ENCODE measurements at places on chromosomes 2 and 18.

GRCh38 chr2:240635998-240636547 lies 10.8 kb downstream of the GPR35 start:
- no peak for DNase-seq

DNA sequence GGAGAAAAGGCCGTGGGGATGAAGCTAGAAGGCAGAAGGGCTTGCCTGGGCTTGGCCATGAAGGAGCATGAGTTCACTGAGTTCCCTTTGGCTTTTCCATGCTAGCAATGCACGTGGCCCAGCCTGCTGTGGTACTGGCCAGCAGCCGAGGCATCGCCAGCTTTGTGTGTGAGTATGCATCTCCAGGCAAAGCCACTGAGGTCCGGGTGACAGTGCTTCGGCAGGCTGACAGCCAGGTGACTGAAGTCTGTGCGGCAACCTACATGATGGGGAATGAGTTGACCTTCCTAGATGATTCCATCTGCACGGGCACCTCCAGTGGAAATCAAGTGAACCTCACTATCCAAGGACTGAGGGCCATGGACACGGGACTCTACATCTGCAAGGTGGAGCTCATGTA lies 2.9 kb downstream of the CTLA4 start:
- DNase-seq, result no peak

DNA sequence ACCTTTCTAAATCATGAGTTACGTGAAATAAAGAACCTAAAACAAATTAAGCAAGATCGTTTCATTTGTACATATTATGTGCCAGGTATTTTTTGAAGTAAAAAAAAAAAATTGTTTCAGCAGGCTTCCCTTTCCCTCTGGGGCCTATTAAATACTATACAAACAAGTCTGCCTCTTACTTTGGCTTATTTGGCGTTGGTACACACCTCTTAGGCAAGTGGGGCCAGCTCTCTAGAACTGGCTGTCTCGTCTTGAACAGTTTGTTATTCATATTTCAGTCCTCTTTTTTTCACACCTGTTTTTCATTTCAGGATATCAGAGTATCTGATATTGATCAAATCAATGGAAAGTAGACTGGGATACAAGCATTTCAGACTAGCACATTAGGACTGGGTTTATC lies 27.4 kb upstream of the PPP3R1 start:
- no peak for DNase-seq

GRCh38 chr2:43484323-43484930 lies 111.4 kb downstream of the THADA start:
- DNase-seq, result peak; percentile 59

DNA sequence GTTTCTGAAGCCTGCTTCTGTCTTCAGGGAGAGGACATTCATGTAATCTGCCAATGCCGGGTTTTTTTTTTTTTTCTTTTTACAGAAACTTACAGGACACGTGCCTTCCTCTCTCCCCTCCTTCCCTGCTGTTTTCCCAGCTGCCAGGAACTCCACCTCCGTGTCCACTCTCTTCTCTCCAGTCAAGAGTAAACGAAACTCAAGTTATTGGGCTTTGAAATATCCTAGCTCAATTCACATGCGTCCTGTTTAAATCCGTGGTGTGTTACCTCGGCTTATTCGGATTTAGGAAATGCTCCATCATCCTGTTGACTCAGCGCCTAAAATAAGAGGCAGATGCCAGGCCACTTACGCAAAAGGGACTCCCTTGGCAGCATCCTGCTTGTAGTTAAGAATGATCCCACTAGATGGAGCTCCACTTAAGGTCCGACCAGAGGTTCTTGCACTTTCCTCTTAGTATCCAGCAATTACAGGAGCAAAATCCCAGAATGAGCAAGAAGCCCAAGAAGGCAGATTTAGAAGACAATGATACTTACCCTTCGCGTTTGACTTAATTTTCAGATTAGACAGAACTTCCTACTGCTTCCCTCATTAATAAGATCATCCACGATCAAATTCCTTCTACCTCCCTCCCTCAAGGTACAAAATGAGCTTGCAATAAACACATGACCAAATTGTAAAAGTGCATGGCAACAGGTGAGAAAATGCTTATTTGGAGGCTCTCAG lies 97.2 kb upstream of the ZCCHC2 start:
- DNase-seq, result peak; percentile 88

DNA sequence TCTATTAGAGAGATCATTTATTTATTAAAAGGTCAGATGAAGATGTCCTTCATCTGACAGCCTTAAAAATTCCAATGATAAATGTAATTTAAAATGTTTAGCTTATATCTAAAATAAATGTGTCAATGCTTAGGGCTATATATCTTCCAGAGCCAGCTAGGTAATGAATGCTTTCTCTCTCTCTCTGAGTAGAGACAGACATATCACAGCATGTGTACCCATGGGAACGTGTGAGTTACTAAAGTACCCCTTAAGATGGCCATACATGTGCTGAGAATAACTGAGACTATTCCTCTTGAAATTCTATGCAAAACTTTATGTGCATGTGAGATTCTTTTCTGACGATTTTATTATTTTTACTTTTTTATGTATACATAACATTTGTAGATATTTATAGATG lies 420.9 kb upstream of the ST6GAL2 start:
- DNase-seq, result no peak

DNA sequence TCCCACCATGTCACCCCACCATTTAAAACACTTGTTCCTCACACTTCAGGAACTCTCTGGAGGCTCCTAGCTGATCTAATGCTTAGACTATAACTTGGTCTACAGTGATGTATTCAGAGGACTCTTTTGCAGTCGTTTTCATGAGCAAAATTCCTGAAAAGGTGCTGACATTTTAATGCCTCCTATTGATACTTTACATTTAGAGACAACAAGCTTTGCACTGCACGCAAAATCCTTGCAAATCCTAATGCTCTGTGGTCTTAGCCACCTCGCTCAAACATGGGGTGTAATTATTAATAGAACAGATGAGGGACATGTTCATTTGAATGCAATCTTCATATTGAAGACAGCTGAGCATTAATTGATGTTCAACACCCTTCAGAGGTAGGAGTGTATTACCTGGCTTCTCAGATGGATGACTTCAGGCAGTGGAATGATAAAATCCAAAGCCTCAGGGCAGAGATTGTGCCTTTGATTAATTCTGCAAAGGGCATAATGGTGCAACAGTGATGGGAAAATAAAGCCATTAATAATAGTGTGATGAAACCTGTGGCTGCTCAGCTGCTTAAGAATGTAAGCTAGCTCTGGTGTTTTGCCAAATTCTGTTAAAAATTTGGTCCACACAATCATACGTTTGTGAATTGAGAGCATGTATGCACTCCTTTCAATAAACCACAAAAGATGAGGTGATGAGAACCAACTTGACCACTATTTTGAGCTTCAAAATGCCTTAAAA lies 5.4 kb downstream of the CTAGE1 start:
- peak; percentile 72 for DNase-seq

GRCh38 chr2:121830809-121831208 lies 75.4 kb downstream of the TSN start:
- peak; percentile 27 for DNase-seq

GRCh38 chr2:213232649-213233437 lies 51.4 kb upstream of the SPAG16 start:
- no peak for DNase-seq

DNA sequence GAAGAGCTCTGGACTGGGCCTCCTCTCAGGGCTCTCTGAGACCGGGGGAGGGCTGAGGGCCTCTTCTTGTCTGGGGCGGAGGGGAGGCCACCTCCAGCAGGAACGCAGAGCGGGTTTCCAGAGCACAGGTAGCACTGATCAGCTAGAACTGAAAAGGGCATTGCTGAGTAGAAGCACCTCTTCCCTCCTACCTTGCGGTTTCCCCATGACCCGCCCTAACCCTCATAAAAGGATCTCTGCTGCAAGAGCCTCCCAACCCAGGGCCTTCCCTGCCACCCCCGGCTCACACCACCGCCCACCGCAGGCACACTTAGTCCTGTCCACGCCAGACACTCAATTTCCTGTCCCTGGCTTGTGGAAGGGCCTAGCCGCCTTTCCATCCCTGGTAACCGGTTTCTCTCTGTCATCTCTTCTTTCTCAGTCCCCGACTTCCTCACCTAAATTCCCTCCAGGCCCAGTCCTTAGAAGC lies 966 bp downstream of the ADCY3 start:
- no peak for DNase-seq

- DNase-seq, result no peak
Measured at GRCh38 chr2:102006886-102007278, 15.1 kb downstream of the IL1R2 start.

GRCh38 chr18:79199691-79200374 lies 130.6 kb downstream of the ATP9B start:
- peak; percentile 4 for DNase-seq

DNA sequence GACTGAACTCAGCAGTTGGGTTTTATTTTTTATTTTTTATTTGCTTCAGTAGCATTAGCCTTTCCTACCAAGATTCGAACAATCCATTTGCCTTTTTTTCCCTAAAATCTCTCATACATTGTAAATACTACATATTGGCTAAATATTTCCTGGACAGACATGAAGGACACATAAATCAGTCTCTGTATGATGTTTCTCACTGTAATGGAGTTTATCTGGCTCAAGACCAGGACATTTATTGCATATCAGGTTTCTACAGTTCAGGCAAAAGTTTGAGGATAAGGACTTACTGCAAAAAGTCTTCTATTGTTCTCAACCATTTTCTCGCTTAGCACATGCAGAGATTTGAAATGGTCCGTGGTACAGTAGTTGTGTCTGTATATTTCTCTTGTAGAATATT lies 3.3 kb downstream of the CLUL1 start:
- DNase-seq, result no peak

DNA sequence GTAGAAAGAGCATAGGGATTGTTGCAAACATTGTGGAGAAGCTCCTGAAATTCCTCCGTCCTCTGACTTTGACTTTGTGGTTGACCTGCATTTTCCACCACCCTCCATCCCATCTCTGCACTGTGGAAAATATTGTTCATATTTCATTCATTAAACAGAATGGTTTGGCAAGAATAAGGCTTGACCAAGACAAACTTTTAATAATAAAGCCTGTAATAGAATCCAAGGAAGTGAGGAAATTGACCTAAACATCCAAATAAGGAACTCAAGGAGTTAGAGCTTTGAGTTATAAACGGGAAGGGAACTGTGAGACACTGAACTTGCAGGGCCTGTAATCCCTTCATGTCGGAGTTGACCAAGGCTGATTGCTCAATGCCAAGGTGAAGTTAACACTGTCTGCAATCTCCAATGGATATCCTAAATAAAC lies 115.2 kb downstream of the GFPT1 start:
- no peak for DNase-seq

GRCh38 chr2:134679745-134680144 lies 39.1 kb downstream of the TMEM163 start:
- DNase-seq, result no peak

GRCh38 chr2:86221066-86221684 lies 21.9 kb downstream of the MRPL35 start:
- DNase-seq, result no peak

GRCh38 chr18:24791751-24792545 lies 331.5 kb downstream of the HRH4 start:
- DNase-seq, result no peak

DNA sequence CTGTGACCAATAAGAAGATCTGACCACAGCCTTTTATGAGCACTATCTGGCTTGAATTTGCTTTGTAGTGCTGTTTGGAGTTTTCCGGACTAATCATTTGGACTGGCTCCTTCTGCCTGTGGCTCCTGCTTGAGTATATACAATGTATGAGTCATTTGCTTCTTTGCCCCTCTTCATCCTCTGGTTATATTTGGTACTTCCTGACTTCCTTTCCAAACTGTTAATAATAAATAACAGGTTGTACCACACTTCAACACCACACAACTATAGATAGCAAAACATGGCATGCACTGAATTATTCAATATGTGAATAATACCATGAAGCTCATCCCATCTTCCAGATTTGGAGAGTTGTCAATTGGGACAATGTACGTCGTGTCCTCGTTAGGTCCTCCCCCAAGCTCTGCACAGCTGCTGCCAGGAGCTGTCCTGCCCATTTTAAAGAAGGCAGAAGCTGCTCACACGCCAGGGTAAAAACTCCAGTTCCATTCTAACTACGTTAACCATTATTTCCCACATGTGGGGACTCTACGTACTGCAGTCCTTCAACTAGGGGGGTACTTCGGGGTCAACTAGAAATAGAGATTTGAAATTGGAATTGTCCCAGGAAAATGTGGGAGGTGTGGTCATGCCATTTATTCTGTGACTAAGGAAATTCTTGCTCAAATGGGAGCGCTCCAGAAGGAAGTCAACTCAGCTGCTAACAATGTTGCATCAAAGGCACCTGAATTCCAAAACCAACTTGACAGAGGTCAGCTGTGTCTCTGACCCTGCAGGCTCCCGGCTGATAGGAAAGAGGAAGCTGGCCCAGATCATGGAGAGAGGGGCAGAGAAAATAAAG lies 38.1 kb downstream of the ST8SIA5 start:
- DNase-seq, result peak; percentile 9

DNA sequence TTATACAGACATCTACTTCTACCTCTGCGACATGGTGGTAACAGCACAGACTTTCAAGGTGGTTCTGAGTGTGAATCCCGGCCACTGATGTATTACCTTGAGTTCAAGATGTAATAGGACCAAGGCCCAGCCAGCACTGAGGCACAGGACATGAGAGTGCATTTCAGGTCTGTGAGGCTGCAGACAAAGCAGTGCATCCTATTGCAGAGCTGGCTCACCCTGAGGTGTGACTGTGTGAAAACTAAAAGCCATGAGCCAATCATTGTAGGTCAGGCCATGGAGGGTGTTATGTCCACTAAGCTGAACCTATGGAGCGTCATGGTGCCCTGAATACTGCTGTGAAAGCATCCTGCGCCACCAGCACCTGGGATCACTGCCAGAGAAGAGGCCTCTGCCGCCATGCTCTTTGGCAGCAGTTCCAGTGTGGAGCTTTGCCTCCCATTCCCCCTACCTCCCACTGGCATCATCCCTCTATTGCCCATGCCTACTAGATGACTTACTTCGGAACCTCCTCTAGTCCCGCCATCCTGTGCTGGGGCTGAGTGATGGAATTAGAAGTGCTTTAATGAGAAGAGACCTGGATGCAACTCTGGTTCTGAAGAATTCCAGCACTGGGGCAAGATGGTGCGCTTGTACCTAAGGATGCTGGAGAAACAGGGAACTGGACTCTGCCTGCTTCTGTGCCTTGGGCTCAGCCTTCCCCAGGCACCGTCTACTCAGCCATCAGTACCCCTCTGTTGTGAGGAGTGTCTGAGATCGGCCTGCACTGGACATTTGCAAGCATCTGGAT lies 112.0 kb upstream of the RMDN2 start:
- DNase-seq, result no peak

GRCh38 chr18:51030537-51031258 lies 685 bp downstream of the SMAD4 start:
- DNase-seq, result no peak
